ENCODE measurements at places on chromosomes 11 and 22. TPM values are rescaled to one million over a fixed set of nuclear protein-coding genes. Genes with fewer than 3 reads are reported as not detected.

The RAG2 gene
- total RNA-seq, result not detected

The CYTH4 gene
- total RNA-seq, result 0.26 TPM

The CASP1 gene
- total RNA-seq, result 3.1 TPM

The LIF gene
- total RNA-seq, result 25.4 TPM

The ARHGAP1 gene
- 44.0 TPM for total RNA-seq

- peak; percentile 62 for DNase-seq
These were observed 19.4 kb upstream of the PHOX2A start for GRCh38 chr11:72263361-72263760.

- no peak for DNase-seq
These were observed 107.8 kb downstream of the CD44 start for GRCh38 chr11:35246745-35247144.

- no peak for DNase-seq
These were observed 4.9 kb downstream of the TKFC start for GRCh38 chr11:61337706-61338470.

GRCh38 chr11:61454520-61454919, 24.6 kb downstream of the SDHAF2 start:
- DNase-seq, result no peak

DNA sequence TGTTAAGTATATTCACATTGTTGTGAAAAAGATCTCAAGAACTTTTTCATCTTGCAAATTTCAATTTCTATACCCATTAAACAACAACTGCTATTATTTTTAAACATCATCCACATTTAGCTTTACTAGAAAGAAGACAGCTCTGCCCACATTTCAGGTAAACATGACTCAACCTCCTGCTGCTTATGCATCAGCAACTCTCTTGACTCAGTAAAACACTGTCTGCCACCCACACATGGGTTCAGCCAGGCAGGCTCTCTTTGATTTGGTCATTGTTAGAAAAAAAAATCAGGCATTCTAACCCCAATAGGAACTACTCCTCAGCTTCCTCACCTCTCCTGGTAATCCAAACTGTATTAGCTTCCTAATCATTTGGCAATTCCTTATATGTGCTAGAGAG, 5.1 kb upstream of the ENDOD1 start:
- DNase-seq, result no peak

GRCh38 chr11:121494355-121495099, 41.8 kb upstream of the SORL1-AS1 start:
- no peak for DNase-seq

Data from A172 (cell line).